ENCODE measurements at places on chromosomes 16 and 17.

- DNase-seq, result peak; percentile 28
These were observed 80.6 kb upstream of the CDH11 start for GRCh38 chr16:65202461-65202860.

DNA sequence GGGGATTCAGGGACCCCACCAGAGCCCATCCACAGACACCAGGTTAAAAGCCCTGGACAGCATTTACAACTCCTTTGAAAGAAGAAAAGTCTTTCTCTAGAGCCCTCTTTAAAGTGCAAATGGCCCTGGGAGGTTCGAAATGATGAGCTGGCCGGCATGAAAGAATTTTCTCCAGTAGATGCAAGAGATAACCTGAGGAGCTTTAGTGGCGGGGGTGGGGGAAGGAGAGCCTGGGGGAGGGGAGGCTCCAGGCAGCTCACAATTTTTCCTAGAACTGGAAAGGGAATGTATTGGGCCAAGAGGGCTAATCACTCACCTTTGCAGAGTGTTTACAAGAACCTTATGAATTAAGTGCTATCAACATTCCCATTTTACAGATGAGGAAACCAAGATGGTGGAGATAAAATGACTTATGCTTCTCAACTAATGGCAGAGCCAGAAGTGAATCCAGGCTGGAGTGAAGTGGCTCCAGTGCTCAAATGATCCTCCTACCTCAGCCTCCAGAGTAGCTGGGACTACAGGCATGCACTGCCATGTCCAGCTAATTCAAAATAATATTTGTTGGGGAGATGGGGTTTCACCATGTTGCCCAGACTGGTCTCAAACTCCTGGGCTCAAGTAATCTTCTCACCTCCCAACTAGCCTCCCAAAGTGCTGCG, 4.2 kb upstream of the CDH1 start:
- no peak for DNase-seq

DNA sequence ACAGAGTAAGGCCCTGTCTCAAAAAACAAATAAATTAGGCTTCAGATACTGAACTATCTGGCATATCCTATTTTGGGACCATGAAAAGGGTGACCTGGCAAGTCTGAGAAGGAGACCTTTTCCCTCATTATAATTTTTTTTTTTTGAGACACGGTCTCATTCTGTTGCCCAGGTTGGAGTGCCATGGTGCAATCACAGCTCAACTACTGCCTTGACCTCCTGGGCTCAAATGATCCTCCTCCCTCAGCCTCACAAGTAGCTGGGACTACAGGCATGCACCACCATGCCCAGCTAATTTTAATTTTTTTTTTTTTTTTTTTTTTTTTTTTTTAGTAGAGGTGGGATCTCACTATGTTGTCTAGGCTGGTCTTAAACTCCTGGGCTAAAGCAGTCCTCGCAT, 37.3 kb downstream of the PLCG2 start:
- DNase-seq, result no peak

DNA sequence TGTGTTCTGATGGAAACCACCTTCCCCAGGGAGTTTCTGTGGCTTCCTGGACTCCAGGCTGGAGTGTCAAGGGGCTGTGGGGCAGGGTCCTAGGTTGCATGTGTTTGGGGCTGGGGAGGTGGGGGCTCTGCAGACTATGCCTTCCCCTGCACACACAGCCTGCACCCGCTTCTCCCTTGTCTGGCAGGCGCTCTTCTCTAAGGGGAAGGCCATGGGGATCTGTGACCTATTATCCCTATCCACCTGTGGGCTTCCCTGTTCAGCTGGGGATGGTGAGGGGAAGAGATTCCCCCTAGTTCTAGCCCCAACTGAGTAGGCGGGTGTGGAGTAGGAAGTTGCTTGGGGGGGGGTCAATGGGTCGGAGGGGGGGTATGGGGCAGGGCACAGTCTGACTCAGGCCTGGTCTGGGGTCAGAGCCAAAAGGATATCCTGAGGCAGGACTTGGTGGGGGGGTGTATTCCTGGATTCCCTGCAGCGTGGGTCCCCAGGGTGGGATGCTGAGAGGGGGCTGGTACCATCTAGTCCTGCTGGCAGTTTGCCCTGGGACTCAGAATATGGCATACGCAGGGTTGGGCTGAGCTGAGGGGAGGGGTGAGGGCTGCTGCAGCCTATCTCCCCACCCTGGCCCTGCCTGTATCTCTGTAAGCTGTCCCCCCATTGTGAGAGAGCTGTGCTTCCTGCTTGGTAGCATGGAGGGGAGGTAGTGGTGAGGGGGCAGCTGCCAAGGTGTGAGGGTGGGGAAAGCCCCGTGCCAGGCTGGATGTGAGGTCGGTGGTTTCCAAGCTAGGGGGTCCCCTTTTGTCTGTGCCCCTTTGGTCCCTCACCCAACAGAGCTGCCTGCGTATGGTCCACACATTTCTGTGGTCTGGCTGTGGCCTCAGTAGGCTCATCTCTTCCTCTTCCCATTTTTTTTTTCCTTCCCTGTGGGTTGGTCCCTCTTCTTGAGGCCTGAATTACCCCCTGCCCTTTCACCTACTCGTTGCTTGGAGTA, 14.7 kb downstream of the RARA start:
- DNase-seq, result no peak

DNA sequence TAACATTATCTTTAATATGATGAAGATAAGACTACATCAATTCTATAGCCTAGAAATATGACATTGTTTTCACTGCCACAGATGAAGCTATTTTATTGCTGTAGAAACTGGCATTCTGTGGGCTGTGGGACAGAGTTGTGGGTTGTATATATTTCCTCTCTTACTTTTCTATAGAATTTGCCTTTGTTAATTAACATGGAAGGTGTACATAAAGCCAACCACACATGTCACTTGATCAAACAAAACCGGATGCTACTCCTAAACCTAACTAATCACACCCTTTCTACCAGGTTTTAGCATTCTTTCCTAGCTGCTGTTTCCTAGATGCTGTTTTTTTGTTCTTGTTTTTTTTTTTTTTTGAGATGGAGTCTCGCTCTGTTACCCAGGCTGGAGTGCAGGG, 81.2 kb upstream of the ATP2A3 start:
- DNase-seq, result no peak

- no peak for DNase-seq
These were observed 191.6 kb downstream of the CCDC182 start for GRCh38 chr17:57553526-57553925.

GRCh38 chr17:49760932-49761558, 2.9 kb downstream of the FAM117A start:
- DNase-seq, result no peak

Data from non-pigmented ciliary epithelial cell (primary cell).